ENCODE measurements at places on chromosomes 1 and 21.

DNA sequence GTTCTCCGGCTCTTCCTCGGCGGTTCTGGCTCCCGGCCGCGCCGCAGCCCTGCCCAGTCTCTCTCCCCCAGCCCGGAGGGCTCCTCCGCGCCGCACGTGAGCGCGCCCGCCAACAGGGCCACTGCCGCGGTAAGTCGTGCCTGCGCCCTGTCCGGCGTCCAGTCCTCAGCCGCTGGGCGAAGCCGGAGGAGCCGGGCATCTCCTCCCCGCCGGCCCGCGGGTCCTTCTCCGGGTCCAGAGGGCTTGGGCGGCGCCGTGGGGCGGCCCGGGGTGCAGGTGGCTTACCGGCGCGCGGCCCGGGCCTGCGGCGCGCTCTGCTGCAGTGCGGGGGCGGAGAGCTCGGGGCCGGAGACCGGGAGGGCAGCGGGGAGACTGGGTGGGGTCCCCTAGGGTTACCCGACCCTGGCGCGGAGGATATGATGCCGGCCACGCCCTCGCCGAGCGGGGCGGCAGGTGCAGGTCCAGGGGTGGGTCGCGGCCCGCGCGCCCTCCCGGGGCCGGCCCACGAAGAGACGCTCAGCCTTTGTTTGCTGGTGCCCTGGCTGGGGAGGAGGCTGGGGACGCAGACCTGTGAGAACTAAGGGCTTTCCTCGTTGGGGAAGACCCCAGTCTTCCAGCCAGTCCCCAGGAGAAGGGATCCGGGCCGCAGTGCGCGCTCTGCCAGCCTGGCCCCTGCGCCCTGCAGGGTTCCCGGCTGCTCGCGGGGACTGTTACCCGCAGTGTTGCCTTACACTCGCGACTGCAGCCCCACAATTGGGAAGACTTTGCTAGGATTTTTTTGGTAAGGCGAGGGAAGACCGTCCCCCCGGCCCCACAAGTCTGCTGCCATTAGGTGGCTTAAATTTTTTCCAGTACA lies at the start of gene DOP1B:
TSS of gene DOP1B (plus strand) at position 10 of the 856 bp plus-strand sequence. CDS start 7,910 bp downstream, outside the sequence.
- peak; percentile 53 for DNase-seq

- no peak for DNase-seq
Observed at GRCh38 chr1:204225841-204226735, 12.3 kb upstream of the GOLT1A start.

DNA sequence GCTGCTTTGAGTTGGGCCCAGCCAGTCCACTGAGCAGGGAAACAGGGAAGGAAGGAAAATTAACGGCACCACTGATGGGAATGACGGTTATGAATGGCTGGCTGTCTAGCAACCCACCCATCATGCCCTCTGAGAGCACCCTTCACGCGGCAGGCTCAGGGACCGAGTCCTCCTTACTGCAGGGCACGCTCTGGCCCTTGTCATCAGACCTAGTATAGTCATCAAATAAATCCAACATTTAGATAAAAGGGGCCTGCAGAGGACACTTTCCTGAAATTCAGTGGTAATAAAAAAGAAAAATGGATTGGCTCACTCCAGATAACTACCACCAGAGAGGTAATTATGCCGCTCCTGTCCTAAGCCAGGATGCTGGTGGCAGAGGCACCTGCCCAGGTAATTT lies 509.4 kb downstream of the MATN1 start:
- DNase-seq, result no peak

- DNase-seq, result no peak
Observed at GRCh38 chr1:39348278-39348677, 143.2 kb upstream of the BMP8A start.

- DNase-seq, result no peak
Observed at GRCh38 chr1:153087652-153088051, 6.7 kb downstream of the SPRR2E start.

DNA sequence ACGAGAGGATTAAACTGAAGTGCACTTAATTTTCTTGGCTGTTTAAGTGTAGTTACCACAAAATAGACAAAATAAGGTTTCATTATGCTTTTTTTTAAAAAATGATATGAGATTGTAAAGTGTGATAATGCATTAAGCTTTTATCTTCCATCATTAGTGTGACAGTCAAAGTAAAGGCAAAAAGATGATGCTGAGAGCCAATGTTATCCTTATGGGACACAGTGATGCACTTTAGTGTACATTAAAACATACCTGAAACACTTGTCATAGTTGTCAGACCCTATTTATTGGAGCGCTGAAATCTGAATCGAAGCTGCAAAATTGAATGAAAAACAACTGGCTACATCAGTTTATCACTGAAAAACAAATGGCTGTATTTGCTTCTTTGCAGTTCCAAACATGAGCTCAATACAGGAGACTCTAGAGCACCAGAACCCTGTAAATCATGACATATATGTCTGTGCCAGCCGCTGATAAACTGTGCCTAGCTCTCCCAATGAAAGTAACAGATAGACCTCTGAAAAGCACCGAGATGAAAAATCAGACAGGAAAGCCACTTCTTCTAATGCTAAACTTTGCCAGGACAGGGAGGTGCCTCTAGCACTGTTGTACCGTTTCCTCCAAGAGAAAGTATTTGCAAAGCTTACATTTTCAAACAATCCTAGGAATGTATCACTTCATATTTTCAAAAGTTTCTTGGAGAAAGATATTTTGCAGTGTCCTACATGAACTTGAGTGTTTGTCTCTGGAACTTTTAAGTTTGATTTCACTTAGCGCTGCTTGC lies 120.7 kb upstream of the TMPRSS15 start:
- no peak for DNase-seq

DNA sequence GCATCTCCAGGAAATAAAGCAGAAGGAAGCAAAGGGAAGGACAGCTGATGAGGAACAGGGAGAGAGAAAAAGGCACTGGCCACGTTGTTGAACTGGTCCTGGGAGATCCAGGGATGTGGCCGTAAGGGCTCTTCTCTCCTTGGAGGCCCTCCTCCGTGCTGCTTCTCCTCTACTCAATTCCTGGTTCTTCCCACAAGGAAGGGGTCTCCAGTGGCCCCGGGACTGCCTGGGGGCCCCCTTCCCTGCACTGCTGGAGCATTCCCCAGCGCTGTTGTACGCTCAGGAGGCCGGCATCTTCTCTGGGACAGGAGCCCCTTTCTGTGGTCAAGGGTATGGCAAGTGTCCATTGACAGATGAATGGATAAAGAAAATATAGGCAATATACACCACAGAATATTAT lies 88.5 kb upstream of the TLR5 start:
- no peak for DNase-seq

DNA sequence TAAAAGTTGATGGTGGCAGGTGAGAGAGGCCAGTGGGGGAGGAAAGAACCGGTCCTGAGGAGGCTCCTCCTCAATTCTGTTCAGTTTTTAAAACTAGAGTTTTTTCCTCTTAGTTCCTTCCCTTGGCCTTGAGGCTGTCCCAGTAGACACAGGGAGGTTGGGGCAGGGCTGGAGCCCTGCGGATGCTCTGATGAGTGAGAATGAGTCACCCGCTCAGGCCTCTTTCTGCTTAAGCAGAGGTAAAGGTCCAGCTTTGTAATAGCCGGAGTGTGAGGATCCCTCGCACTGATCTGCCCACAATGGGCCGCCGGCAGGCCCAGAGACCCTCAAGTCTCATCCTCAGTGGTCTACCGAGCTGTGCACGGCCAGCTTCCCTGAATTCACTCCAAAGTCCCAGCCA lies 49.6 kb upstream of the IRF2BP2 start:
- no peak for DNase-seq

DNA sequence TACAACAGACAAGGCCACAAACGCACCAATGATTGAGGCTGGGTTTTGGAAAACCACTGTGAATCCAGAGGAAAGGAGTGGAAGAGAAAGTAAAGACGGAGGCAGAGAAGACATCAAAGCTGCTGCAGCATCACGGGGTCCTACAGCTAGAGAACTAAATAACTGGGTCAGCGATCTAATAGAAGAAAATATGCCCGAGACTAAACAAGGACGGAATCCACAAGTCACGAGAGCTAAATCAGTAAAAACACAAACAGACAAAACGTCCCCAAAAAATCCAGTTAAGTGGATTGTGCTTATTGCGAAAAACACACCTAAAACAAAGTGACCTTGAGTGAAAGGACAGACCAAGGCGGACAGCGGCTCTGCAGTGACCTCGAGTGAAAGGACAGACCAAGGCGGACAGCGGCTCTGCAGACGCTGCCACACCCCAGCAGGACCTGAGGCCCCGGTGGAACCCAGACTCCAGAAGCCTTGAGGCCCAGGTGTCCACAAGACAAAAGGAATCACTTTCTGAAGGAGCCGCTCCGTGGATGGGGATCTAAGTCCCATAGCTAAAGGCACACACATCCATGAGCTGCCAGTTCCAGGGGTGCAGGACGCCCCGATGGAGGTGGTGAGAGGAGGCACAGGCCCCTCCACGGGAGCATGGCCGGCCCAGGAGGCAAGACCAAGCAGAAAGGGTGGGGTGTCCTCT lies 6.0 kb downstream of the FTCD start:
- no peak for DNase-seq

DNA sequence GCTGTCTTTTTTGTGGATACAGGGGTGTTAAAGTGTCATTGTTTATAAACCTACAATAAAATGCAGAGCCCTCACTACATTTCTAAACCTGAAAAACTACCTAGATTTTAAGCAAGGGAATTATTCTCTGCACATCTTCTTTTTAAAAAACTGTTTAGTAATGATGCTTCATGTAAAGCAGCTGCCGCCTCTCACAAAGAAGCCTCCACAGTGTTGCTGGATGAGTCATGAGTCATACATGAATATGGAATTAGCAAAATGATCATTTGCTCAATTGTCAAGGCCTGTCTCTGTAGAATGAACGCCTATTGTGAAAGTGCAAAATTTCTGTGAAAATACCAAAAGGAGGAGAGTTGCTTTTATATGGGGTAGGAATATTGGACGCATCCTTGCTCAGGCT lies 259.5 kb upstream of the CHRM3 start:
- DNase-seq, result no peak

DNA sequence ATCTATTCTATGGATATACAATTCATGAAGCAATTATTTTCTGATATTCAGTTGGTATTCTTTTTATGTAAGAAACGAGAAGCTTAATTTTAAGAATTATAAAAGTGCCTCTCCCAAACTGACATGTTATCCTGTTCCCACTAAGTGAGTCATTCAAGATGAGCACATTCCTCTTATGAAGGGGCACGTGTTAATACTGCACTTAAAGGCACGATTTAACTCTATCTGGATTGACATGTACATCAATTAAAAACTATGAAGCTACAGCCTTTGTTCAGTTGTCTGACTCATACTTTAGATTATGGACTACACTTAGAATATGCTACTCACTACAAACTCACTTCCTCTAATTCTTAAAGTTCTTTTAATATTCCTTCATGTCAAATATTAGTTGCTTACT lies 111.6 kb downstream of the CYYR1 start:
- no peak for DNase-seq

GRCh38 chr1:156134716-156135435 lies 18.5 kb upstream of the SEMA4A start:
- no peak for DNase-seq

GRCh38 chr1:201557572-201557958 lies 18.6 kb downstream of the NAV1 start:
- no peak for DNase-seq

DNA sequence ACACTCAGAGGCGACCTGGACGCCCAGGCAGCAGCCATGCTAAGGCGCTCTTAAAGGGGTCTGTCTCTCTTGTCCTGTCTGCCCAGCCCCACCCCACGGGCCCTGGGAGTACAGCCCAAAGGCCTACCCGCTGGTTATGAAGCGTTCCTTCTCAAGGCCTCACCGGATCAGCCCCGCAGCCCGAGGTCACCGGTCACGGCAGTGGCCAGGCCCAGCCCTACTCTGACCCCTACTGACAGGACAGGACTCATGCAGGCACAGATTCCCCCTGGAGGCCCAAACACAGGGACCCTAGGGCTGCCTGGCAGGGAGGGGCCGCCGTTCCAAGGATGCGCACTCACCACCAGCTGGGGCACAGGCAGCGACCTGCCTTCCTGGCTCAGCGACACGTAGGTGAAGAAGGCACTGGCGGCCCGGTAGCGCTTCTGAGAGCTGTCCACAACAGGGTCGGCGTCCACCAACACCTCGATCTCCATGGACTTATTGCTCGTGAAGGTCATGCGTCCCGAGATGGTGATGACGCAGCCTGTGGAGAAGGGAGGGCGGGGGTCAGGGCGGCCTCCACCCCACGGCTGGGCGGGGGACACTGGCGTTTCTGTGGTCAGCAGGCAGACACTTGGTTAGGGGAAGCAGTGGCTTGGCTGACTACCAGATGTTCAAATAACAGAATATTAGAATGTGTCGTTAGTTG lies 20.0 kb upstream of the GPR153 start:
- peak; percentile 76 for DNase-seq

DNA sequence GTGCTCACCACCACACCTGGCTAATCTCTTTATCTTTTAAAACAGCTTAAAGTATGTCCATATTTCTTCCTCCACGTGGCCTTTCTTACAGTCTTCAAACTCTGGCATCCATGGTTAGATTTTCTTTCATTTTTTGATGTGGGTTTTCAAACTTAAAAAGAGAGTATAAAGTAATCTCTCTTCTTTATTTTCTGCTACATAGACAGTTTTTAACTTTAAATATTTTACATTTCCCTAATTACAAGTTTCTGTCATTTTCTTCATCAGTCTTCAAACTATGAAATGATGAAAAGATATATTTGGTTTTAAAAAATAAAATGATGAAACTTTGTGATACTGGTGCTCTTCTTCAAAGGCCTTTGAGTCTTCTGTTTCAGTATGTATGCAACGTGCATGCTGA lies 143.5 kb upstream of the ESRRG start:
- DNase-seq, result no peak

- DNase-seq, result no peak
Observed at GRCh38 chr1:227938911-227939790, 8.6 kb downstream of the WNT9A start.

DNA sequence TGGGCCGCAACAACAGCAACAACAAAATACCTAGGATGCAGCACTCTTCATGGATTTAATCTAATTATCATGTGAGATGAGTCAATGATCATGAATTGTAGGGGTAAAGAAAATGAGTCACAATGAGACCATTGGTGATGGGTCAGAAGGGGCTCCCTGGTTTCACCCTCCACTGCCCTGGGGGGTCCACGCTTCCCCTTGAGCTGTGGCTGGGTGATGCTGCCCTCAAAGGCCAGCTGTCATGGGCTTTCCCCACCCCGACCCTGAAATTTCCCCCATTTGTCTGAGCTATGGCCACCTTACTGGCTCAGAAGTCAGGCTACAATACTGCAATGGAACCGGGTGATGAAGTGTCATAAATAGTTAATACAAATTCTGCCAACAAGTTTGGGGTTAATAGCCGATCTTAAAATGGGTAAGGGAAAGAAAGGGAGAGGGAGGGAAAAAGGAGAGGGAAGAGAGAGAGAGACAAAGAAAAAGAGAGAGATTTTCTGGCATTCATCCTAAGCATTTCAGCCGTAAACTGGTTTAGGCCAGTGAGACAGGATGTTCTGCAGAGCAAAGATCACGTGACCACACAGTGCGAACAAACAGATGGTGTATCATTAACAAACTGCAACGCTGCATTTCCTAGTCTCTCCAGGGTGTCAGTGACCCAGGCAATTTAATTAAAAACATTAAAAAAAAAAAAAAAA lies 143.4 kb upstream of the ERRFI1 start:
- DNase-seq, result peak; percentile 43
